Left ventricle myocardium inferior (tissue), 1 donor: ENCODE measurements at places on chromosomes 2 and 18.

DNA sequence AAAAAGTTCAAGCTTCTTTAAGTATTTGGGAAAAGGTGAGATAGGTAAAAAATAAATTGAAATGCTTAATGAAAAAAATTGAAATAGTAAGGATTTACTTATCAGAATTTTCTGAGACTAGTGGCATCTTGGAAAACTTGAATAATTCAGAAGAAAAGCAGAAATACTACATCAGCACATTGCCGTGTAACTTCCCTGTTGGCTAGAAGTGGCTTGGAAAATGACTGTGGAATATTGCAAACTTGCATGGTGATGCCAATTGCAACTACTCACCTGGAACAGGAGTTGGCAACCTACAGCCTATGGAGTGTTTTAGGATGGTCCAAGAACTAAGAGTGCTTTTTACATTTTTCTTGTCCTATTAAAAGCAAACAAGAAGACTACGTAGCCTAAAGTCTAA, 603.5 kb upstream of the VRK2 start:
- DNase-seq: no peak

GRCh38 chr2:237433920-237434676, 20.1 kb upstream of the COL6A3 start:
- no peak for DNase-seq

GRCh38 chr2:198697218-198697617, 760.5 kb downstream of the SATB2 start:
- no peak for DNase-seq

DNA sequence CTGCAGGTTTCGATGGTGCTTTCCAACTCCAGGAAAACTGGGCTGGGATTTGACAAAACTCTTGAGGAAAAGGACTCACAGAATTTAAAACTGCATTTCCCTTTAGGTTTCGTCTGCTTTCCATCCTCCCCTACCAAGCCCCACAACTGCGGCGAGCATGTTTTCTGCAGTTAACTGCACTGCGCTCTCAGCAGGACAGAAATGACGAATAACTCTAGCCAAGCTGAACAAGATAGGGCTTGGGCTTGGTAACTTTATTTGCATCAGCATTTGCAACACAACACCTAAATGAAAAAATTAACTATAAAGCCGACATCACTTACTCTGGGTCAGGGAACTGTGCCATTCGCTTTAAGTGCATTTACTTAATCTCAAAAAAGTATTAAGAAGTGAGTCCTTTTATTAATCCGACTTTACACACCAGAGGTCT, 669 bp upstream of the PIKFYVE start:
- no peak for DNase-seq

- no peak for DNase-seq
Observed at GRCh38 chr2:151790689-151791088, 37.5 kb downstream of the ARL5A start.

DNA sequence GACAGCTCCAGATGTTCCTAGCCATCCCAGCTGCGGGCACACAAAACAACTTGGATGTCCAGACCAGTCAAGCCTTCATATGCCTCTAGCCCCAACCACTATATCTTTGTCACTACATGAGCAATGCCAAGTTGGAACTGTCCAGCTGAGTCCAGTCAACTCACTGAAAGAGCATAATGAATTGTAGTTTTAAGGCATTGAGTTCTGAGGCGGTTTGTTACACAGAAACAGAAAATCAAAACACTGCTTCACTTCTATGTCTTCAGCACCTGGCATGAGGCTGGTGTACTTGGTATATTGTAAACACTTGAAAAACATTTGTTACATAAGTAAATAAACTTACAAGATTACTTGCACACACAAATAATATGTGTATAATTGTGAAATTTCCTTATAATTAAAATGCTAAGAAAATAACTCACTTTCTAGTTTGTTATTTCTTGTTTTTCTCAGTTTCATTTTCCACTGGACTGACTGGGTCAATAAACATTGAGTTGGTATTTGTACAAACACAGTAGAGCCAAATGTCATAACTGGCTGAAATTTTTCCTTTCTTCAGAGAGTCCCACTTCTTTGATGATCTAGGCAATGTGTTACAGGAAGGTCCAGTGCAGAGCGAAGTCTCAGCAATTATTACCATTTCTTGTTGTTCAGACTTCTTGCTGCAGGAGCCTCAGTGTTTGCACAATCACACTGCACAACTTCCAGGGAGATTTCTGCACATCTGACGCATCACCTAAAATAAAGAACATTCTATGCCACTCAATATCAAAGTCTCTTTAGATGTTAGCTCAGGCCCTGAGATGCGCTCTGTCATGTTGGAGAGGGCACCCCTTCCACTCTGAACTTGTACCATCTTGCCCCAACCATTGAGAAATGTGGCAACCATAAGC, 38.2 kb upstream of the DPP4 start:
- no peak for DNase-seq

DNA sequence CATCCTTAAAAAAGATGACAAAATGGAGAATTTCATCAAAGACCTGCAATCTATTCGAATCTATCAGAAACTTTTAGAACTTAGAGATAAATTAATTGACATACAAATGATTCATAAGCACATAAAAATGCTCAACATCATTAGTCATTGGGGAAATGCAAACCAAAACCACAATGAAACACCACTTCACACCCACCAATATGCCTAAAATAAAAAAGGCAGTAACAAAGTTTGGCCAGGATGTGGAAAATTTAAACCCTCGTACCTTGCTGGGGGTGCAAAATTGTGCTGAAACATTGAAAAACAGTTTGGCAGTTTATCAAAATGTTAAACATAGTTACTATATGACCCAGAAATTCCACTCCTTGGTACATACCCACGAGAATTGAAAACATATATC, 11.5 kb upstream of the EIF2AK3 start:
- DNase-seq: no peak

- DNase-seq: no peak
Observed at GRCh38 chr18:77086656-77087392, 45.8 kb downstream of the MBP start.

DNA sequence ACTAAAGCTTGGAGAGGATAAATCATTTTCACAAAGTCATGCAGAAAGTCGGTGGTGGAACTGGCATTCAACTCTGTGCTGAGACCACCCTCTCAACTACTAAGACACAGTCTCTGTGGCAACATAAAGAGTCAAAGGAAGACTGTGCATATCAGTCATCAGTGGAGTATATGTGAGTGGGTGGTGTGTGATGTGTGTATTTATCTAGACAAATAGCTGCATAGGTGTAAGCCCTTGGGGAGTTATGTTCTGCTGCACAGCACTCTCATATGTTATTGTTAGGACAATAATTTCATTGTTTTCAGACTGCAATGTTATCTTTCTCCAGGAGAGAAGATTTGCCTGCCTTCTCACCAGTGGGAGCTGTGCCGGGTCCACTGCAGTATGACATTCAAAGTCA, 186.3 kb upstream of the HNRNPA3 start:
- no peak for DNase-seq

DNA sequence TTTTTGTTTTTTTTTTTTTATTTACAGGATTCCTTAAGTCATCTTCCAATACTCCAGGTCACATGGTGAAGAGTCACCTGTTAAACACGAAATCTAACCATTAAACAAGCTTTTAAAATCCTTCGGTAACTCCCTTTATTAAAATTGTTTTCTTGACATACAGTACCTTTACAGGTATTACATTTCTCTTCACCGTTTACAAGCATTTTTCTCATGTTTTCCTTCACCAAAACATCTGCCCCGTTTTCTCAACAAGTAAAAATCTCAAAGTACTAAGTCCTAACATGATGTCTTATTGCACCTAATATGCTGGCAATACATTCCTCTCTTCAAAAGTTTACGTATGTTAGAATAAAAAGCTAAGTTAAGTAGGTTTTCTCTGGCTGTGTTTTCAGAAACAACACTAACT, 1.1 kb downstream of the PUM2 start:
- DNase-seq: no peak

GRCh38 chr2:205274801-205275200, 407.5 kb upstream of the NRP2 start:
- no peak for DNase-seq

DNA sequence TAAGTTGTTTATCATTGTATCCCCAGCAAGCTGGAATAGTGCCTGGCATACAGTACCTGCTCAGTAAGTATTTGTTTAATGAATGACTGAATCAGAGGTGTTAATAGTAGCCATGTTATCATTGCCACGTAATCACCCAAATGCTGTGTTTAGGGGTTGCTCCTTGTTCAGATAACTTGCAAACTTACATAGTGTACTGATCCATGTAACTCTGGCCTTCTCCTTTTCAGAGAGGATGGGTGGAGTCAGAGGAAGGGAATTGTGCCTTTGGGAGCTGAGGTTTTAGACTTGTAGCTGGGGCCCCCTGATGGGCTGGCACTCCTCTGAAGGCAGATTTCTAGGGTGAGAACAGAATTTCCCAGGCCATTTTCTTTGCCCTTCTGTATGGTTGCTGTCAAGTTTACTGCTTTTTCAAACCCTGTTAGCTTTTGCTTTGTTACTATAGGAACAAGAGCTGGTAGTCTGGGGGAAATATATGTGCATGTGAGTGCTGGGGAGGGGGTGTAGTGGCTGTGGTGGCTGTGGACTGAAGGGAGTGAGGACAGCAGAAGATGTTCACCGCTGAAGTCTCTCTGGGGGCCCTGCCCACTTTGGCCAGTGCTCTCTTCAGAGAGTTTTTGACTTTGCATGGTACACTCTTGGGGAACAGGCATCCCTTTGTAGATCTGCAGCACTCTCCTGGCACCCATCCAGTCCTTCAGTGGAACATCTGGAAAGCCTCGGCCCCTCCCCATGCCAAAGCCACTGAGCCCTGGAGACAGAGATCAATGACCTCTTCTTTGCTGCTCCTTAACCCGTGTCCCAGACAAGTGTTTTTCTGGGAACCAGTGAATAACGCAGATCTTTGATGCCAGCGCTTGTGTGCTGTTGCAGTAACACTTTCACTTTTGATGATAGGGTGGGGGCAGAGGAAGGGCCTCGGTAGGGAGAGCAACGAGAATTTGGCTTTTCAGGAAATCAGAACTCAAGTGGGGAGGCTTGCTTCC, 209.0 kb downstream of the PRKCE start:
- peak; percentile 51 for DNase-seq

DNA sequence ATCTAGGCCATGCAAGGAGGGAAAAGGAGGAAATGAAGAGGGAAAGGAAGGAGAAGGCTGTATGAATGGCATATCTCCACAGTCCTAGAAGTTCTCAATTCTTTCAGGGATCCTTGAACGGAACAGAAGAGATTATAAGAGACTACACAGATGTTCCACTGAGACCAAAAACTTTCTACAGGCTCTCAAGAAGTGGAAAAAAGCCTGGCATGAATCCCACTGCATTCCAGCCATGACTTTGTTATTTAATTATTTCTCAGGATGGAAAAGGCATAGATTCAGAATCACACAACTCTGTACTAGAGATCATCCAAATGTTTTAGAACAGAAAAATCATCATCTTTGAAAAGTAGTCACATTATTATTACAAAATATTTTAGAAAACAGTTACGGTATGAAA, 131.7 kb upstream of the CDH20 start:
- DNase-seq: no peak

- DNase-seq: no peak
Observed at GRCh38 chr2:36988008-36988407, 21.7 kb upstream of the STRN start.

DNA sequence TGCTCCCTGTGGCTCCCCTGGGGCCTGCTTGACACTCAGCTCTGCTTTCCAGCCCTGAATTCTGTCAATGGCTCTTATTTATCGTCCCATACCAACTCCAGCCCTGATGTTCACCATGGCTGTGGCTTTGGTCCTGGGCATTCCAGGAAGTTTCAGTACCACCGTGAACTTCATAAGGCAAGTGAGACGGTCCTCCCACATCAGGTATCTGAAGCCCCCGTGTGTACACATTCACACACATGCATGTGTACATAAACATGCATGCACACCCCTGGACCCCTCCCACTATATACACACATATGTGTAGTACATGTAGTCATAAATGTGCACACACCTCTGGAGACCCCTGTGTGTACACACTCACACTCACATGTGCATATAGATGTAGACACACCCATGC, 43.3 kb upstream of the PUM2 start:
- no peak for DNase-seq

DNA sequence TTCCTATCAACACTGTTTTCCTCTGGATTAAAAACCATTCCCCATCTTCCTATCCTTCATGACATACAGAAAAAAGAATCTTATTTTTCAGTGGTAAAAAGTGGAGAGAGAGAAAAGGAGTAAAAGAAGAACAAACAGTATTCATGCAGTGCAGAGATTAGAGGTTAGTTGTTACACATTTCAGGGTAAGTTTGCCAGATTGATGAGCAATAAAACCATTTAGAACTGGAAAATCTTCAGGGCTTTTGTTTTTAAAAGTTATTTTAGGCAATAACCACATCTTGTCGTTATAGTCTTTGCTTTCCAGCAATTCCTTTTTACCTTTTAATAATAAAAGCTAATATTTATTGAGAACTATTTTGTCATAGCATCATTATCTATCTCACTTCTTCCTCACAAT, 104.5 kb downstream of the GPD2 start:
- DNase-seq: no peak

DNA sequence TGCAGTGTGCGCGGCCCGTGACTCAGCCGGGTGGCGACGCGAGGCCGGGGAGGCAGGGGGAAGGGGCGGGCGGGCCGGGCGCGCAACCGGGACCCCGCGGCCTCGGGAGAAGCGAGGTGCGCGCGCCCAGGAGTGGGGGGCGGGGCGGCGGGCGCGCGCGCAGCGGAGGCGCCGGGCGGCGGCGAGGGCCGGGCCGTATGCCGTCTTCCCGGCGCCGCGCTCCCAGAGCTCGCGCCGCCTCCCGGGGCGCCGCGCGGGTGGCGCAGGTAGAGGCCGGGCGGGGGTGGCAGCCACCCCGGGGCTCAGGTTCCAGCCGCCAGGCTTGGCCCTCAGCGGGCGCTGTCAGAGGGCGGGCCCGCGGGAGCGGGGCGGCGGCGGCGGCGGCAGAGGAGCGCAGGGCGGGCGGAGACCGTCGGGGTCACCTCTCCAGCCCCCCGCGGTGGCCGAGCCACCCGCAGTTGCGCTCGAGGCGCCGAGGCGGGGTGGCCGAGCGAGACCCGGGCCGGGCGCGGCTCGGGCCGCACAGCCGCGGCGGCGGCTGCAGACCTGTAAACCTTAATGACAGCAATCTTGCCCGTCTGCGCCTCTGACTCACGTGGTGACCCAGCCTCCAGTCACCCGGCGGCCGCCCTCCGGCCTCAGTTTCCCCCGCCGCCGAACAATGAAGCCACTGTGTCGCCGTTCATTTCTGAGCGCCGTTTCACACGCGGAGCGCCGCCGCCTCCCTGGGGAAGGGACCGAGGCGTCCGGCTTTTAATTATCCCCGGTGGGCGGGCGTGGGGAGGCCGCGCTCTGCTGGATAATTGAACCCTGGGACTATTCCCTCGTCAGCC, 25.3 kb upstream of the SMAD7 start:
- DNase-seq: peak; percentile 48
